ENCODE measurements at places on chromosomes 2 and 18. TPM values are rescaled to one million over a fixed set of nuclear protein-coding genes. Genes with fewer than 3 reads are reported as not detected.

CAPN14 gene
- not detected for total RNA-seq

LCT gene
- total RNA-seq: 0.12 TPM

COL6A3 gene
- 1.2 TPM for total RNA-seq

ACTG2 gene
- 0.89 TPM for total RNA-seq

HOXD4 gene
- 0.61 TPM for total RNA-seq

EPB41L3 gene
- 0.34 TPM for total RNA-seq

ROCK2 gene
- total RNA-seq: 48.0 TPM

GALNT14 gene
- 11.2 TPM for total RNA-seq

C2orf92 gene
- total RNA-seq: 3.0 TPM

CNGA3 gene
- not detected for total RNA-seq

CRACDL gene
- total RNA-seq: 1.1 TPM

ALK gene
- total RNA-seq: not detected

LRRTM1 gene
- not detected for total RNA-seq

BOLL gene
- not detected for total RNA-seq

GRCh38 chr2:10732924-10733565, 11.6 kb downstream of the ATP6V1C2 start:
- no peak for DNase-seq

DNA sequence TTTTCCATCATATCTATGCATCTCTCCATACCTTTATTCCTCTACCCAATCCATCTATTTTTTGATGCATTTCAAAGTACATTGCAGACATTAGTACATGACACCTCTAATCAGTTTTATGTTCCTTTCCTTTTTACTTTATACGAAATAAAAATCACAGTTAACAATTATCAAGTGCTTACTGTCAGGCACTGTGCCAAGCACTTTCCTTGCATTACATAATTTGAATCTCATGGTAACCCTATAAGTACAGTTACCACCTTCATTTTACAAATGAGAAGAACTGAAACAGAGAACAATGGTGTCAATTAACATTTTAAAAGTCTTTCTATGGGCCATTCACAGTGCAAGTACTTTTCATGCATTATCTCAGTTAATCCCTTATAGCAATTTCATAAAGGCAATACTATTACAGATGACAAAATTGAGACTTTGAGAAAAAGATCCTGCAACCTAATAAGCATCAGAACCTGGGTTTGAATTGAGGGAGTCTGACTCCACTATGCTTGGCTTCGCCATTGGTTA, 544.4 kb upstream of the TNP1 start:
- no peak for DNase-seq

DNA sequence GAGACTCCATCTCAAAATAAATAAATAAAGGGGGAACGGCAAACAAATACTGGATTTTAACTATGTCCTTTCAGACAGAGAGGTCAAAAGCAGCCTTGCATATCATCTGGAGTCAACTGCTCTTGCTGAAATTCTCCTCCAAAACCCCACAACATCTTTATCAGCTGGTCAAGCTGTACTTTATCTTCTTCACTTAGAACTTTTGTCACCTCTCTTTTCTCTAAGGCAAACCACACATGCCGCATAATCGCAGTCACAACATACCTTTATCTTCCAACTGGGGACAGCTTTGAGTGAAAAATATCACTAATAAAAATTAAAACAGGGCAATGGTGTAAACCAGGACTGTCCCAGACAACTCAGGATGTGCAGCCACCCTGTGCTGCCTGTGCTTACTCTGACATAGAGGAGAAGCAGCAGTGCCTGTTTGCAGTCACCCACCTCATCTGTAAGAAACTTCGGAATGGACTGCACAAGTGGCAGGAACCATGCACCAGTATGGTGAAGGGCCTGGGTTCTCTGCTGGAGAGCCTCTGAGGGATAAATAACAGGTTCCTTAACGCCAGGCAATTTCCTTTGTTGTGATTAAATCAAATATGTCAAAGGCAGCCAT, 6.2 kb downstream of the MPPE1 start:
- DNase-seq: no peak

- DNase-seq: no peak
These were observed 514.6 kb upstream of the ZEB2 start for GRCh38 chr2:145034511-145034910.

- DNase-seq: no peak
These were observed 136.2 kb downstream of the MTX2 start for GRCh38 chr2:176405477-176405876.

GRCh38 chr18:63858456-63858855, 29.0 kb upstream of the SERPINB2 start:
- DNase-seq: no peak

DNA sequence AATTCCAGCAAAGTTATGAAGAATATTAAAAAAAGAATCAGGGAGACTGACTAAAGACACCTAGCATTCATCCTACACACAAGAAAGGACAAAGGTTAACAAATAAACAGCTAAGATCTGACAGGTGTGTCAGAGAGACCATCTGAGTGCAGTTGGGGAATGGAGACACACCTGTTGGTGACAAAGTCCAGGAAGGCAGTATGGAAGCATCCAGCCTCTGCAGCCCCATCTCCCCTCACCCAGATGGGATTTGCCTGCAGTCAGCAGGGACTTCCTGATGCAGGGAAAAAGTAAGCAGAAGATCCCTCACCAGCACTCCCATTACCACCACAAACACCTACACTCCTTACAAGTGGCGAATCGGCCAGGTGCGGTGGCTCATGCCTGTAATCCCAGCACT, 37.9 kb downstream of the USP34 start:
- DNase-seq: no peak

DNA sequence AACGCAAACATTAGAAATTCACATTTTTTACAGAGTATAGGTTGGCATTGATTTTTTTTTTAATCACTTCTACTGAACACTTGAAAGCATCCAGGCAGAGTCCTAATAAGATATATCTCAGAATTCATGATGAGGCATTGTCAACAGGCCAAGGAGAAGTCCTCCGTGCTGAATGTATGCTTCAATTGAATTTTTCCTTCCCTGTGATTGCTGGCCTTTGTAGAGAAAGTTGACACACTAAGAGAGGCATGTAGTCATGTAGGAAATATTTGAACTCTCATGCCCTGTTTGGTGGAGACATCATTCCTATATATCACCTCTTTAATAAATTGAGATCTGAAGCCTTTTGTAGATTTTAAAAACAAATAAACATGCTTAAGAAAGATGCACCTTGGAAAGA, 844.9 kb downstream of the CPS1 start:
- DNase-seq: no peak

- DNase-seq: no peak
These were observed 42.0 kb downstream of the FMNL2 start for GRCh38 chr2:152376968-152377367.

GRCh38 chr2:69386360-69386759, 667 bp downstream of the GFPT1 start:
- DNase-seq: no peak

- no peak for DNase-seq
These were observed 77.9 kb downstream of the TSN start for GRCh38 chr2:121833358-121833723.

- DNase-seq: no peak
These were observed 53.1 kb downstream of the EHD3 start for GRCh38 chr2:31286961-31287550.

DNA sequence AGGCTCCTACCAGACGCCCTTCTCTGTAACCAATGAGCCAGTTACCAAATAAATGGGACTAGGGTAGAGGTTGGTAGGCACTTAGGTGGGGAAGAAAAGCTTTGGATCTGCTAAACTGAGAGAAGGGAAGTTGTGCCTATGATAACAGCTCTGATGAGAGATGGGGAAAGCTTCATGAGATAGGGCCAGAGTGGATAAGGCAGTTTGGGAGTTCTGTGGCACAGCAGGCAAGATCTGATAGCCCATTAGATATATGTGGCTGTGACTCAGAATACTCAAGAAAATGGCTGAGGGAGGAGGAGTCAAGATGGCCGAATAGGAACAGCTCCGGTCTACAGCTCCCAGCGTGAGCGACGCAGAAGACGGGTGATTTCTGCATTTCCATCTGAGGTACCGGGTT, 99.8 kb downstream of the PDE11A start:
- no peak for DNase-seq

DNA sequence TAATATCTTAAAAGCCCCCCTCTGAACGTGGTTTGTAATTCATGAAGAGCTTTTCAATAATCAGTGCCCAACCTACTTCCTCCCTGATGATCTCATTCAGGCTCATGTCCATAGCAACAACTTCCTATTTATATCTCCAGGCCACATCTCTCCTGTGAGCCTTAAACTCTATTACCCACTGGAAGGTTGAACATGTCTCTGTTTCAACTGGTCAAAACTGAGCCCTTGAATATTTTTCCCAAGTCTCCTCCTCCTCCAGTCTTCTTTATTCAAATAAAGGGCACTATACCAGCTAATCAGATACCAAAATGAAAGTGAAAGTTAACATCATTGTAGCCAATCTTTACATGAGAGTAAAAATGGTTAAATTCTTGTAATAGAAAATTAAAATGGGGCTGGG, 63.7 kb upstream of the ITGA4 start:
- DNase-seq: peak; percentile 1

DNA sequence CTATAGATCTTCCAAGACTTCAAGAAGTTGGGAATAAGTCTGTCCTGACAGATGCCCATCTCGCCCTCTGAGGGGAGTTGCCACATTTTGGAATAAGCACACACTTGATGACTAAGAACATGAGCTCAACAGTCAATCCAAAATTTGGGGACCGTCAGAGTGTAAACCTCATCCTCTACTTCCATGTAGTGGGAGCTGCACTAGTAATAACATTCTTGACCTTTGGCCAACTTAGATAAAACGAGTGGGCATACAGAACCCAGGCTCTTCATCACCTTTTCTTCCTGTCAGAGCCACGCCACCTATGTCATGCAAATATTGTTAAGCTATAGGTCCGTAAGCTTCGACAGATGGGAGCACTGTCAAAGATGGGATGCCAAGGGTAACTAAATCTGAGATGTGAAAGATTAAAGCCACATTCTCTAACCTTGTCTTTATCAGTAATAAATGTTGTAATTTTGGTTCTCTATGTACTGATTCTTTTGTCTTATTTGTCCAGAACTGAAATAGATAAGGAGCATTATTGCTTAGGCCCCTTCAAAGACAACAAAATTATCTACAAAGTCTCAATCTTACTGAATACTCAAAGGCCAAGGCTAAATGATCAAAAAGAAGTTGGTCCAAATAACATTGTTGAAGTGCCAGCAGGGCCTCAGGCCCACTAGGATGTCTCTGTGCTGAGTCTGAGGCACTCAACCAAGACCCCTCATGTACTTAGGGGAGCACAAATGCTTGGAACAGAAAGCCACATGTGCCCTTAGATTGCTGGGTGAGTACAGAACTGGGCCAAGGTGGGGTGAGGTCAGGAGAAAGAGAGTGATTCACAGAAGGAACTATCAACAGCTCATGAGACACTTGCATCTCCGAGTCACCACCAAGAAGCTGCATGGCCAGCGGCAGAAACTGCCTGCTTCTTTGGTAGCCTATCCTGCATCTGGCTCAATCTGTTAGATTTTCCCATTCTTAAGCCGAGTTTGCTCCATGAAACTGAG, 15.0 kb downstream of the CDH2 start:
- no peak for DNase-seq

- no peak for DNase-seq
These were observed 124.7 kb downstream of the QPCT start for GRCh38 chr2:37469126-37469525.

GRCh38 chr2:101341901-101342624, 33.6 kb upstream of the RNF149 start:
- DNase-seq: peak; percentile 52

- no peak for DNase-seq
These were observed 203.8 kb downstream of the TNS1 start for GRCh38 chr2:217798743-217799562.

DNA sequence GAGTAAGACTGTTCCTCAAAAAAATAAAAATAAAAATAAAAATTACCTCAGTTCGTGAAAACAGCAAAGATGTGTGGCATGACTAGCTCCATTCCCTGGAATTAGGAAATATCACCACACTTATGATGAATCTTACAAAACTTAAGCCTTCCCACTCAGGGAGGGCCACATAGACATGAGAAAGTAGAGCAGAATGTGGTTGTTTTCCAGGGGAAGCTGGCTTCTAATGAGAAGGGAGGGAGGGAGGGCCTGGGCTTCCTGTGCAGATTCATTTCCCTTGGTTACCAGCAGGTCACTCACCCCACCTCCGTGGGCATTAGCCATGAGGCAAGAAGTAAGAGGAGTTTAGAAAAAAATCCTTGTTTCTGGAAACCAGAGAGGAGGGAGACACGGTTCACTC, 95.9 kb upstream of the RMDN2 start:
- DNase-seq: no peak

DNA sequence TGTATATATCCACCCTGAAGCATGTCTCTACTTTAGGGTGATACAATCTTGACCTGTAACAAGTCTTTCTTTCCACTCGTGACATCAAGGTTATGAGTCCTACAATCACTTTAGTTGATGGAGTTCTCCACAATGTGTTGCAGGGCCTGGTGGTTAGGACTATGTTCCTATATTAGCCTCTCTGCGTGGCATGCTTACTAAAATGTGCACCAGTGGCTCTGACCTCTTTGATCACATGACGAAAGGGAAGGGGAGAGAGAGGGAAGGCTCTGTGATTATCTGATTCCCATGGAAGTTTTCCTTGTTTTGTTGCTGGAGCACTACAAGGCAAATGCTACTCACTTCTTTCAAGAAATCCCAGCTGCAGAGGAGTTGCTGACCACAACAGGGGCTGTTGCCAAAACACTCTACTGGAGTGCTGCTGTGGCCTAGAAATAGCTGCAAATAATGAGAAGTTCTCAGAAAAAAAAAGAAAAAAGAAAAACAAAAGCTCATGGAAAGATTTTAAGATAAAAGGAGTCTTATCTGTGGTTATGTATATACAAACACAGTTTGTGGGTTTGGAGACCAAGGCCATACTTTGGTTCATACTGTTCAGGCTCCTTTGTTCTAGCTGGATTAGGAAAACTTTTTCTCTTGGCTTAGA, 272.8 kb upstream of the MMADHC start:
- no peak for DNase-seq

GRCh38 chr18:34837769-34838272, 127.7 kb downstream of the DTNA start:
- no peak for DNase-seq

- no peak for DNase-seq
These were observed 346.5 kb downstream of the TGIF1 start for GRCh38 chr18:3796434-3796833.

Data from HCT116 (cell line).